ENCODE measurements at places on chromosomes 2 and 18.

- no peak for DNase-seq
Measured at GRCh38 chr2:10868465-10869314, 43.0 kb upstream of the KCNF1 start.

- DNase-seq: no peak
Measured at GRCh38 chr2:103169861-103170260, 408.0 kb downstream of the TMEM182 start.

DNA sequence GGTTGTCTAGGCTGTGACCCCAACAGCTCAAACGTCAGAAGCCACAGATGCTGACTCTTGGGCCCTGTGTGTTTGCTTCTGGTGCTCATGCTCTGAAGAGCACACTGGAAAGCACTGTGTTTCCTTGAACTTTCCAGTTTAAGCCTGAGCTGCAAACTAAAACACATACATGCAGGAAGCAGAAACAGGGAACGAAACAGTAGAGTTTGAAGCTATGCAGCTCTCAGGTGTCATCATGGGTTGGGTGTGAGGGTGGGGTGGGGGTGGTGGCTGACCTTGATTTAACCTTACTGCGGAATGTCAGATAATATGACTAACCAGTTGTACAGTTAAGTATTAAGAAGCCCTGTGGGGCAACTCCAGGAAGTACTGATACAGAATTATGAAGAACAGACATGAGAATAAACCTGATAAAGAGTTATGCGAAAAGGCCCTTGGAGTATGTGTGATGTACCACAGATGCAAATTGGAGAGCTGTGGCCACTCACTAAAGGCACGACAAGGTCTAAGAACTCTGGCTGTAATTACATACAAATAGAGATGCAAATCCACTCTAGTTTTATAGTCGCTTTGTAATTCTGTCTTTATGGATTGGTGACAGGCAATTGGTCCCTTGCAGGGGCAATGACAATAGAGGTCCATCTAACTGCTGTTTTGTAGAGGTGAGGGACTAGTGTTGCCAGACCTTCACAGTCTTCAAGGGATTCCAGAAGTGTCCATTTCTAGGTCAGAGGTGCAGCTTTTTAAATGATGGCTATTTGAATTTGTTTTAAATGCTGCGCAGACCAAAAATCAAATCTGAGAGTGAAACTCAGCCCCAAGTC, 273.1 kb downstream of the NAPG start:
- DNase-seq: no peak

- no peak for DNase-seq
Measured at GRCh38 chr18:26386002-26386401, 159.8 kb downstream of the TAF4B start.

DNA sequence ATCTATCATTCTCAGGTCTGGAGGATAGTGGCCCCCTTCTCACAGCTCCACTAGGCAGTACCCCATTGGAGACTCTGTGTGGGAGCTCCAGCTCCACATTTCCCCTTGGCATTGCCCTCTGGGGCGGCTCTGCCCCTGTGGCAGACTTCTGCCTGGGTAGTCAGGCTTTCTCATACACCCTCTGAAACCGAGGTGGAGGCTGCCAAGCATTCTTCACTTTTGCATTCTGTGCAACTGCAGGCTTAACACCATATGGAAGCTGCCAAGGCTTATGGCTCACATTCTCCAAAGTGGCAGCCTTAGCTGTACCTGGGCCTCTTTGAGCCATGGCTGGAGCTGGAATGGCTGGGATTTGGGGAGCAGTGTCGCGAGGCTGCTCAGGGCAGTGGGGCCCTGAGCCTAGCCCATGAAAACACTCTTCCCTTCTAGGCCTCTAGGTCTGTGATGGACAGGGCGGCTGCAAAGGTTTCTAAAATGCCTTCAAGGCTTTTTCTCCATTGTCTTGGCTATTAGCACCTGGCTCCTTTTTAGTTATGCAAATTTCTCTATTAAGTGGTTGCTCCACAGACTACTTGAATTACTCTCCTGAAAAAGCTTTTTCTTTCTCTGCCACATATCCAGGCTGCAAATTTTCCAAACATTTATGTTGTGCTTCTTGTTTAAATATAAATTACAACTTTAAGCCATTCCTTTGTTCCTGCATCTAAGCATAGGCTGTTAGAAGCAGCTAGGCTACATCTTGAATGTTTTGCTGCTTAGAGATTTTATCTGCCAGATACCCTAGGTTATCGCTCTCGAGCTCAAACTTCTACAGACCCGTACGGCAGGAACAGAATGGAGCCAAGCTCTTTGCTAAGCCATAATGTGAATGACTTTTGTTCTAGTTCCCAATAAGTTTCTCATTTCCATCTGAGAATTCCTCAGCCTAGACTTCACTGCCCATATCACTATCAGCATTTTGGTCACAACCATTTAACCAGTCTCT, 206.5 kb downstream of the CPS1 start:
- DNase-seq: no peak

GRCh38 chr2:197081294-197081693, 154.8 kb upstream of the PGAP1 start:
- no peak for DNase-seq

DNA sequence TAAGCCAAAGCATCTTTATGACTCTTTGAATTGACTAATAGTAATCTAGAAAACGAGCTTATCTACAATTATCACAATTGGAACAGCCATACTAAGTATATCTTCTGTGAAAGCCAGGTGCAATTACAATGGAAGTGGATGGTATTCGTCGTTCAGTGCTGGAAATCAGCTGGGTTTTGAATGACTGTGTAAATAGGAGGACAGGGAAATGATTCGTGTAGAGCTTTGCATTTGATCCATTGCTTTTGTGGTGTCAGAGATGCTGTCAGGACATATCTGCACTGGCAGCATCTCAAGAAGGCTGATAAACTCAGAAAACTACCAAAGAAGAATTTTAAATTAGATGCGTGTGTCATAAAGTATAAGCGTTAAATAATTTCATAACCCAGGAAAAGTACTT, 187.1 kb downstream of the ZNF407 start:
- DNase-seq: no peak

DNA sequence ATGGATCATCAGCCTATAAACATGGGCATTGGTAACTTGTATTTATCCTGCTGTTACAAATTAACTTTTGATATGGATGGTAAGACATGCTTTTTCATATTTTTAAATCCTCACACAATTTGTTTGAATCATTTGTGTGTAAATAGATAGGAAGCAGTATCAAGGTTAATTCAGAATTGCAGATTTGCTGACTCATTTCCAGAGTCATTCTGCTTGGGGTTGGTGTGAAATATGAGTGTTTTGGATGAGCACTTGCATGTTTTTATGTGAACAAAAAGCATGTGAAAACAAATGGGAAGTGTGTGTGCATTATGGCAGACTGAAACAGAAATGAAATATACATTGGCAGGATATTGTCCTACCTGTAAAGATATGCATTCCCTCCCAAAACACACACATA, 11.8 kb downstream of the CCDC85A start:
- DNase-seq: no peak

- no peak for DNase-seq
Measured at GRCh38 chr2:174611854-174612253, 14.2 kb upstream of the WIPF1 start.

DNA sequence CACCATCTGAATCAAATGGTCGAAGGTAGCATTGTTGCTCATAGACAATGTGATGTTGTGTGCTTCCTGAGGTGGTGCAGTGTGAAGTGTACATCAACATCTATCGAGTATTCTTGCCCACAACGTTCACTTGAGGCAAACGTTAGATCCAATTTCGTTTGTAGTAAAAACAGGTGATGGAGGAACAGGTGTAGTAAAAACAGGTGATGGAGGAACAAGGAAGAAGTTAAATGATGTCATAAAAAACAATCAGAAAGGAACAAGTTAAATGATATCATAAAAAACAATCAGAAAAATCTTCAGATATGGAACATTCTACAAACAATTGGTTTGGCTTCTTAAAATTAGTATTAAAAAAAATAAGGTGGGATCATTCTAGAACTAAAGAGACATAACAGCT, 11.3 kb downstream of the WDR7 start:
- DNase-seq: no peak

All from activated CD4-positive, alpha-beta T cell treated with anti-CD3 and anti-CD28 coated beads, Interleukin-2, amount 50 U/mL, for 24 hours (primary cell).